Prostate gland (tissue), 2 donors: ENCODE measurements at places on chromosomes 6 and 20. TPM values are rescaled to one million over a fixed set of nuclear protein-coding genes. Genes with fewer than 3 reads are reported as not detected.

GRCh38 chr20:45156713-45157112 lies 18.0 kb upstream of the PI3 start:
- no peak overlapping the region for H3K4me3 ChIP-seq
- no peaks in the 10 kb centered on the region for H3K36me3 ChIP-seq
- no peaks in the 10 kb centered on the region for H3K4me1 ChIP-seq
- no peak for DNase-seq

- no peaks in the 10 kb centered on the region for H3K4me1 ChIP-seq
- H3K27me3 ChIP-seq: no peaks in the 10 kb centered on the region
- DNase-seq: no peak
- no peaks in the 10 kb centered on the region for H3K36me3 ChIP-seq
- no peak overlapping the region for H3K4me3 ChIP-seq
- H3K27ac ChIP-seq: no peak overlapping the region
Measured at GRCh38 chr6:5326022-5326641, 64.8 kb downstream of the FARS2 start.

DNA sequence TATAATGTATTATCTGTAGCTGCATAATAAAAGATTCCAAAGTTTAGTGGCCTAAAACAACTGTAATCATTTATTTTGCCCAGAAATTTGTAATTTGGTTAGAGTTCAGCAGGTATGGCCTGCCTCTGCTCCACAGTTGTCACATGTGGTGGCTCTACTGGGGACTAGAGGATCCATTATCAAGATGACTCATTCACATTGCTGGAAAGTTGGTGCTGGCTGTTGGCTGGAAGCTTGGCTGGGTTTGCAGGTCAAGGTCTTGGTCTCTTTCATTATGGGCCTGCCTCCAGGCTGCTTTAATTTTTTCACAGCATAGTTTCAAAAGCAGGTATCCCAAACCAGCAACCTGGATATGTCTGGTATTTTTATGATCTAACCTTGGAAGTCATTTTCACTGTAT lies 17.6 kb downstream of the TRDN start:
- no peak overlapping the region for H3K27ac ChIP-seq
- H3K4me3 ChIP-seq: no peak overlapping the region
- no peak for DNase-seq
- no peaks in the 10 kb centered on the region for H3K27me3 ChIP-seq
- no peaks in the 10 kb centered on the region for H3K36me3 ChIP-seq

LAMP5 gene
- 0.14 TPM for total RNA-seq

RIPOR2 gene
- total RNA-seq: 16.1 TPM

MAPK14 gene
- total RNA-seq: 43.2 TPM
